Stimulated activated CD8-positive, alpha-beta memory T cell treated with anti-CD3 and anti-CD28 coated beads, Interleukin-4, amount 100 ng/mL, for 4 hours (primary cell): ENCODE measurements at places on chromosomes 6 and 20.

DNA sequence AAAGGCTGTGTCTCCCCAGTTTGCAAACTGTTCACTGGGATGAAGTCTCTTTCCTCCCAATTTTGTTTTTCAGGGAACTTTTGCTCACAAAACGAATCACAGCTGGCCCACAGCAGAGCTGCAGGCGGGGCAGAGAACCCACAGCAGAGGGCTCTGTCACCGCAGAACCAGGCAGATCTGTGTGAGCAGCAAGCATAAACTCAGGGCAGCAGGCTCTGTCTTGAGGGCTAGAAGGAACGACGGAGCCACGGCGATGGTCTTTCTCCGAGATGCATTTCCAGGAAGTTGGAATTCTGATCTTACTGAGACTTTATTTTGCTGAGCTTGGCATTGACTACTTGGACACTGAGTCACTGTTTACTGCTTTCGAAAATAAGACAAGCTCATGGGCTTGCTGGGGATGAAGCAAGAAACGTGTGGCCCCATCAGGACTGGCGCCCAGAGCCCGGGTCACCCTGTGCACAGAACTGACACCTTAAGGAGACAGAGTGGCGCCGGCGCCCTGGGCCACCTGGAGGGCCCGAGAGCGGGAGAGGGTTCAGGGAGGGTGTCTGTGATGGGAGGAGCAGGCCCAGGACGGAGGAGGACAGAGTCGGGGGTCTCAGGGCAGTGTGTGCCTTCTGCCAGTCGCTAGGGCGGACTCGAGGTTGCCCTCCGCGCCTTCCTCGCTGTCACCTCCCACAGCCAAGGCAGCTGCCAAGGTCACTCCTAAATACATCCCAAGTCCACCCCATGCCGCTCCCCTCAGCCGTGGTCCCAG, 106.3 kb upstream of the NXT1 start:
- no peak for DNase-seq

- no peak for DNase-seq
Measured at GRCh38 chr6:47437592-47437991, 40.0 kb upstream of the CD2AP start.

DNA sequence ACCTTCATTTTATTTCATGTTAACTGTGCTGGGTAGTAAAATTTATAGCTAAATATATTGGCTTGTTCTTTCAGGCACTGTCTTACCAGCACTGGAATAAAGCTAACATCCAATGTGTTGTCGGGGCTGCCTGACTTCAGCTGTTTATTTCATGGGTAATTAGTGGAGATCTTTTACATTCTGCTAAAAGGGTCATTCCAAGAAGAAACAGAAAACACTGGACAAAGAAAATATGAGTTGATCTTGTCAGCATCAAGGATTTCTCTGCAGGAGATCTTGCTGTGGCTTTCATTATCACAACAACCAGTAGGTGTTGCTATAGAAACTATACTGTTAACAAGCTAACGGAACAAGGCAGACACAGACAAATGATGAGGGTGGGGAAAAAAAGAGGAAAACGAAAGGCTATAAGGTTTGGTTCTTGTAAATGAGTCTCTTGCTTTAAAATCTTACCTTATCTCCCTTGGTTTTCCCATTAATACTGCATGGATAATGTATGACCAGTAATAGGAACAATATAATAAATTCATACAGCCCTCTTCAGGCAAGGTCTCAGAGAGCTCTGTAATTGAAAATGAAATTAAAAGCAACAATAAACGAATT, 206.8 kb downstream of the SIM1 start:
- no peak for DNase-seq

- DNase-seq = no peak
Measured at GRCh38 chr20:33843854-33844253, 32.7 kb downstream of the CHMP4B start.

DNA sequence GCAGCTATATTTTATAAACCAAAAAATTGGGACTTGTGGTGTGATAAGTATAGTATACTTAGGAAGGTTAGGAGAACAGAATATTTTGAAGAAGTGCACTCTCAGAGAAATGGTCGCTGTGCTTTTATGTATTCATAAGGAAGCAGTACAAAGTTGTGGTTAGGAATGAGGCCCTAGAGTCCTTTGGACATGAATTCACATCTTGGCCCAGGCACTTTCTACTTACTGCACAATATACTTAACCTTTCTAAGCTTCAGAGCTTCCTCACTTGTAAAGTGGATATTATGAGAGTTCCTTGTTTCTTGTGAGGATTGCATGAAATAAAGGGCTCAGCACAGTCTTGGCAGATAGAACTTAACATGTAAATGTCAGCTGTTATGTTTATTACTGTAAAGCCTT, 21.0 kb upstream of the SERINC3 start:
- DNase-seq = no peak

DNA sequence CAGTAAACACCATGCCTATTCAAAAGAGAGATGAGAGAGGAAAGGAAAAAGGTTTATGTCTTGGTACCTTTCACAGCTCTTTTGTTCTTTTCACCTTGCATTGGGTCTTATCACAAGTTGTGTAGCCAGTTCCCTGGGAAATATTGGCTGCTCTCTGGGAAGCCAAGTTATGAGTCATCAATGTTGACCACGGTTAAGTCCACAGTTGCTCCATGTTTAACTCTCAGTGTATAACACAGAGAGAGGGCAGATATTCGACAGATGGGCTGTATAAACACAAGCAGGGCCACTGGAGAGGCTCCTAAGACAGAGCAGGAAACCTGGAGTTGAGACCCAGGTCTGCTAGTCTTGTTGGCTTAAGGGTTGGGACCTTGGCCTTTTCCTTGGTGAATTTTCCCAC, 718.6 kb downstream of the QKI start:
- DNase-seq = no peak

- DNase-seq = no peak
Measured at GRCh38 chr6:53795702-53796450, 1.1 kb downstream of the LRRC1 start.

GRCh38 chr6:144768551-144769075, 483.5 kb downstream of the UTRN start:
- no peak for DNase-seq

DNA sequence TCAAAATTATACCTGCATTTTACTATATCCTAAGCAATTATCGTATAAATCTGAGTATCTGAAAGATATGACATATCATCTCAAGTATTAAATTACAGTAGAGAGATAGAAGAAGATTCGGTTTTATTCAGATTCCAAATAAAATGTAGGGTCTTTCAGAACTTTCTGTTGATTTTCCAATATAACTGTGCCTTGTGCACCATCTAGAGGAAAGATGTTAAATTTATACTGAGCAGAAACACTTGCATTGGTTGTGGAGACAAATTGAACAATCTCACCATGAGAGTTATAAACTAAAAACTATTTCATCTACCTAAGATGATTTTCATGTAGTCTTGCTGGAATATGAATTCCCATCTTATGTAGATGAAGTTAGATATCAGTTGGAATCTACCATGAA, 26.8 kb upstream of the HSF2 start:
- DNase-seq = no peak

- DNase-seq = no peak
Measured at GRCh38 chr6:94270091-94270948, 851.0 kb upstream of the EPHA7 start.

GRCh38 chr20:41370176-41370575, 3.6 kb upstream of the EMILIN3 start:
- DNase-seq = no peak

GRCh38 chr20:50711113-50711825, 19.9 kb upstream of the RIPOR3 start:
- DNase-seq = no peak

- no peak for DNase-seq
Measured at GRCh38 chr6:126427713-126428112, 87.8 kb downstream of the CENPW start.

GRCh38 chr6:47126647-47127391, 84.7 kb upstream of the ADGRF1 start:
- DNase-seq = no peak

DNA sequence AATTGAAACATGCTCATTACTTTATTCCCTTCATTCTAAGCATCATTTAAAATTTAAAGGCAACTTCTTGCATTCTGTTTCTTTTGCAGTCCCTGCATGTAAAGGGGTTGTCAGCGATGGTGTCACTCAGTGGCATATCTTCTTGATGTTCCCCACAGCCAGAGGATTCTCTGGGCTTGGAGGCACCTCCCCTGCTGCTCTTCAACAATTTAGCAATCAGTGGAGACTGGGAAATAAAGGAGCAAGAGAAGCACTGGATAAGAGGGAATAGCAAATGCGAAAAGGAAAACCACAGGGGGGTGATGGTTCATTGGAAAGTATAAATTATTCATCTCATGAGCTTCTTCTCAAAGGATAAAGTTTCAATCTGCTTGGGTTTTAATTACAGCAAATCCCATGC, 30.7 kb upstream of the MC3R start:
- DNase-seq = no peak

DNA sequence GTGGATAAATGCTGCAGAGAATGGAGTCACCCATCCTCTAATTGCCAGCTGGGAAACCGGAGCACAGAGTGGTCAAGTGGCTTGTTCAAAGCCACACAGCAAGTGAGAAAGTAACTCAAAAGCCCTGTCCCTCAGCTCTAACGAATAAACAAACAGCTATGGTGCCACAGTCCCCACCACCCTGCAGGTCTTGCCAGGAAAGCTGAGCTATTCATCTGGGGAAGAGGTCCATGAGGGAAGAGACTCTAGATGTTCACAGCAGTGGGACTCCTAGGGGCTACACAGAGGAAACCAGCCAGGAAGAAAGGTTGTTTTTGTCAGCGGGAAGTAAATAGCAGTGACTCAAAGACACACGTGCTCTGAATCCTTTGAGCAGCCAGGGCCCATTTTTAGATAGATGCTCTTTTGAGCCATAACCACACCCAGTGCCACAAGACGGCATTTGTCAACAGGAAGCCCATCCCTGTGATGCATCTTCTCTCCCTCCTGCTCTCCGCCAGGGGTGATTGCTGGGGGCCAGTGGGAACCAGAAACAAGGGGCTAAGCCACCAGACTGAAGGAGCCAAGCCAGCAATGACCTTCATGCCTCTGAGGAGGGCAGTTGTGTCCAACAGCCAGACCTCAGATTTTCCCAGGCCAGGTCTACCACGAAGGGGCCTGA, 32.4 kb upstream of the TCP11 start:
- no peak for DNase-seq

DNA sequence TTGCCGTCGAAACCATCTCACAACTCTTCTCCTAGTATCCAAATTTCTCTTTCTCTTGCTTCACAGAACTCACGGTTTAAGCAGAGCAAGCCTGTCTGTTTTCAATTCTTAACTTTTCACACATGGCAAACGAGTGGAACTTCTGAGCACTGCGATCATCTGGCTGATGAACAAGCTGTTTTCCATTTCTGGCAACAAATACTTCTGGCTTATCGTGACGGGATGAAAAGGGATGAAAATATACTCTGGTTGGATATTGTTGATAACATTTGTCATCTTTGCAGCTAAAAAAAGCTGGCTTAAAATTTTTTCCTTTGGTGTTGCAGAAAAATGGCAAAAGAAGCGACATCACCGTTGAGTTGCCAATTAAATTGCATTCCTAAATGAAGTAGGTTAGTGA, 515.2 kb upstream of the JARID2 start:
- DNase-seq = no peak

DNA sequence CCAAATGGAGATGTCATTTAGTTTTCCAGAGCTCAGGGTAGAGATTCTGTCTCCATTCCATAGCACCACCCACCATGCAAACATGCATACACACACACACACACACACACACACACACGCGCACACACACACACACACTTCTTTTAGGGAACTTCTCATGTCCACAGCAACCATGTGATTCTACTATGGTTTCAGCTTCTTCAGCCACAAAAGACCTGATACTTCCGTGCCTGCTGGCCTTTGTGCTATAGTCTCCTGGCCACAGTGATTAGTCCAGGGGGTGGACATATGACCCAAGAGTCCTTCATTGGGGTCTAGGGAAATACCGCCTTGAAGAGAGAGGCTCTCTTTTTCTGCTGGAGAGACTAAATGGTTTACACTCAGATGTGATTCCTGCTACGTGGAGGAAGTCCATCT, 53.5 kb downstream of the CARMIL1 start:
- DNase-seq = no peak

DNA sequence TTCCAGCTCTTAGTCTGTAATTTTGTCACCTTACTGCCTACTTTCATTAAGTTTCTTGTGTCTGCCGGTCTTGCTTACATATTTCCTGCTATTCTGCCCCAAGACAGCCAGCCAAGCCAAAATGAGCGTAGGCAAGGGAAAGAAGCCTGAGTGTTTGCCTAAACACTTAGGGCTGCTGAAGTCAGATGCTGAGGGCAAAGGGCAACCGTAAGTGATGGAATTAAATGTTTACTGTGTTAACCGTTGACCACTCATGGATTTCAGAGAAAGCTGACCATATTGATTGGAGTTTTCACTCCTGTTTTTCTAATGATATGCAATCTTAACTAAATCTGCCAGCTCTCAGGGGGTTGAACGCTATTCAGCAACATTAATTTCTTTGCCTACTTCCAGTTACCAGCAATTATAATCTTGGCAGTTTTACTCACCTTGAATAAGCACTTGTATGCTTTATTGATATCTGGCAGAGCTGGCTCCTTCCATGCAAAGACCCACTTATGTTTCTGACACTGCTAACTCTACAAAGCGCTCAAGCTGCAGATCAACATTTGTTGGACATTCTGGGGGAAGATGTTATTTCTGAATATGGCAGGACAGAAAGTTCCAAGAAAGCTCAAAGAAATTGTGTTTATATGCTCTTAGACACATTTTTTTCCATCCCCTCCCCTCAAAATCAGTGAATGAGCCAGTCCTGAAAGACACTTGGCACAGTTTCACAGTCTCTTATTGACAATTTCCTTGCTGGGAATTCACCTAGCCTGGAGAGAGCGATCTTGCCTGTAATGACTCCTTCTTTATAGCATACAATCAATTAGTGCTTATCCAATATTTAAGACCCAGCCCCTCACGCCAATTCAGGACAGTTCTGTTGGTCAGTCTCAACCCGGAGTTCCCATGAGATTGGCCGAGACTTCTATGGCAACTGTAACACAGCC, 183.8 kb downstream of the PLCB1 start:
- DNase-seq = no peak

DNA sequence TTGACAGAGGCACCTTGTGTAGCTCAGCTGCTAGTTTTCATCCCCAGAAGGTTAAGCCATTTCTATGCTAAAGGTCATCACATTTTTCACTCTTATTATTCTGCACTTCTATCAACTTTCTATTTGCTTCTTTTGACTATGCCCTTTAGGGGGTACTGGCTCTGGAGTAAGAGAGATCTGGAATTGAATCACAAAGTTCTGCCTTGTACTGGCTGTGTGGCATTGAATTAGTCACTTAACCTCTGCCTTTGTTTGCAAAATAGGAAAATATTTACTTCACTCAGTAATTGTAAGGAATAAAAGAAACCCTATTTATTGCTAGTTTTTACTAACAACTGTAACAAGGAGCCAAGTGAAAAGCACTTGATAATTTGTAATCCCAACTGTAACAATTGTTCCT, 56.8 kb upstream of the MTRF1L start:
- DNase-seq = no peak

DNA sequence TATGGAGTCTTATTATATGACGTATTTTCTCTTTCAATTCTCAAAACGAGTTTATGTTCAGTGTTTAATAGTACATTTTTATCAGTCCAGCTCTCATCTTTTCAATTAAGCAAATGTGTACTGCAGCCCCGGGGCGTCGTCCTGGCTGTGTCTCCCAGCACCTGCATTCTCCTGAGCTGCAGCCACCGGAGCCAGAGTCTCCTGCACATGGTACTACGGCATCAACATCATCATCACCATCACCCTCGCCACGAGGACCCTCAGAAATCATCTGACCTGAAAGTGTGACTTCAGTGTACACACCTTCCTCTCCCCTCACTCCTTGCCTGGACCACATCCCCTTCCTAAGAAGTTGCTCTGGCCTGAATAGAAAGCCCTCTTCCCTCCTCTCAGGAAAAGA, 267.7 kb upstream of the ARID1B start:
- no peak for DNase-seq

- no peak for DNase-seq
Measured at GRCh38 chr20:49705358-49705757, 8.3 kb downstream of the B4GALT5 start.
